Left ventricle myocardium inferior (tissue), 1 donor: ENCODE measurements at places on chromosomes 16 and 17. TPM values are rescaled to one million over a fixed set of nuclear protein-coding genes. Genes with fewer than 3 reads are reported as not detected.

GRCh38 chr17:13725288-13725990 is 123.7 kb upstream of the HS3ST3A1 start:
- DNase-seq = no peak

DNA sequence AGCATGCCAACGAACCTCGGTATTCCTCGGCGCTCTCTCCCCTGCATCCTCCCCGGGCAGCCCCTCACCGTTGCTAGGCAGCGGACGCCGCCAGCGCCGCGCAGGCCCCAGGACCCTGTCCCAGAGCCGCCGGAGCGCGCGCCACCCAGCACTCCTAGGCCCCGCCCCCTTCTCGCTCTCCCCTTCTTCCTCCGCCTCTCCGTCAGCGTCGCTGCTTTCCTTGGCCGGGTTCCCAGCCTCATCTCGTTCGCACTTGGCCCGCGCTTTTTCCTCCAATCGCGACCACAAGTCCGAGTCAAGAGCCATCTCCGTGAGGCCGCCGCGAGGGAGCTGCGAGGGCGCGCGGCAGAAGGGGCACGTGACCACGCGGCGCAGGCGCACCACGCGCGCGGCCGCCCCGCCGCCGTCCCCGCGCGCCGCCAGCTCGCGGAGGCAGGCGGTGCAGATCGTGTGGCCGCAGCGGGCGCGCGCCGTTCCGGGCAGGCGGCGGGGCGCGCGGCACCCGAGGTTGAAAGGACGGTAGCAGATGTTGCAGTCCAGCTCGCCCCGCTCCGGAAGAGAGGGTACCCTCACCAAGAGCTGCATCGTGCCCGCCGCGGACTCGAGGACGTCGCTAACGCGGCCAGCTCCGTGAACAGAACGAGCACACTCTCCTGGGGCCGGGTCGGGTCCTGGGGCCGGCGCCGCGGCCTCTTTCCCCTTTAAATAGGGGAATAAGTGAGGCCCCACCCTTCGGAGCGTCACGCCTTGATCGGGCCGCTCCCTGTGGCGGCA is at the start of gene RNF227:
Gene RNF227 (minus strand): TSS at position 679 of the 774 bp plus-strand sequence. CDS start 94 bp downstream, at position 585.
- DNase-seq = peak; percentile 91

The ETV4 gene
- 0.60 TPM for total RNA-seq

The TEKT1 gene
- total RNA-seq = not detected
